DMS153 (cell line): ENCODE measurements at places on chromosomes 6 and 20.
A peak's percentile ranks its signal among the peaks of the same experiment; 100 is the strongest.

- DNase-seq = peak; percentile 51
These were observed 802 bp upstream of the NRN1 start for GRCh38 chr6:6007366-6008088.

DNA sequence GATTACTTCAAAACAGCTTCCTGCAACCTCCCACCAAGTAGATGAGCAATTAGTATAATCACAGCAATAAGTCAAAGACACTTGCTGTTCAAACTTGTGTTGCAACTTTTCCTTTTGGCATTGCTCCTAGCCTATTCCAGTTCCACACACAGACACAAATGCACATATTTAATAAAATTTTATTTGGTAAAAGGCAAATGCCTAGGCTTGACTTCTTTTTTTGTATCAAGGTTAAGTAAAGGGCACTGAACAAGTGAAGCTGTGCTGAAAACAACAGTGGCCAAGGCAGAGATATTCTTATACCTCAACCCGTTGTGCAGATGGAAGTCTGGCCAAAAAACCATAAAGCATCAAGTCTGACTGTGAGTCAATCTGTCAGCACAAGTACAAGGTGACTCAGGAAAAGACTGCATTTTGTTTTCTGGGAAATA lies 708.4 kb upstream of the CITED2 start:
- no peak for DNase-seq

DNA sequence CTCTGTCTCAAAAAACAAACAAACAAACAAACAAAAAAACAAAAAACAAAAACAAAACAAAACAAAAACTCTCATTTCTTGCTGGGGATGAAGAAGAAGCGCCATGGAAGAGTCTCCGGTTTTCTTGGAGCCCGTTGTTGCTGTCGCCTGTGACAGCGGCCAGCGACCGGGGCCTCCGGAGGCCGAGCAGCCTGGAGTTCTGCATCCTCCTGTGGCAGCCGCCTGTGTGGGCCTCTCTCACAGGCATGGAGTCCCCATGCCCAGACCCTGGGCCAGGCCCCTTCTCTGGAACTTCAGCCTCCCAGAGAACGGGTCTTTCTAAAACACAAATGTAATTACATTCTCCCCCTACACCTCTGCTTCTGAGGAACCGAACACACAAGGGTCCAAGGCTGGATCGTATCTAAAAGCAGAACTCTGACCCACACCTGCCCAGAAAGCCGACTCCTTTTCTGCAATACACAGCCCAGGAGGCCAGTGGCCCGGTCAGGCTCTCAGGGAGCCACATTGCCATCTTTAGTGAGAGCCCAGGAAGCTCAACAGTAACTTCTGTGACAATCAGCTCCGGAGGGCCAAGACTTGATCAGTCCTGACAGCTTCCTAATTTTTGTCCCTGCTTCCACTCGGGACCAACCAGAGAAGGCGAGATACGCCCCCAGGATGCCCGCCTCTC lies 18.5 kb downstream of the DACT2 start:
- no peak for DNase-seq

- DNase-seq = no peak
These were observed 267.6 kb upstream of the SUPT3H start for GRCh38 chr6:45645302-45645701.

- DNase-seq = no peak
These were observed 93.7 kb upstream of the ATXN1 start for GRCh38 chr6:16854986-16855385.

- DNase-seq = peak; percentile 69
These were observed 98.7 kb downstream of the TSHZ2 start for GRCh38 chr20:53070706-53071392.

DNA sequence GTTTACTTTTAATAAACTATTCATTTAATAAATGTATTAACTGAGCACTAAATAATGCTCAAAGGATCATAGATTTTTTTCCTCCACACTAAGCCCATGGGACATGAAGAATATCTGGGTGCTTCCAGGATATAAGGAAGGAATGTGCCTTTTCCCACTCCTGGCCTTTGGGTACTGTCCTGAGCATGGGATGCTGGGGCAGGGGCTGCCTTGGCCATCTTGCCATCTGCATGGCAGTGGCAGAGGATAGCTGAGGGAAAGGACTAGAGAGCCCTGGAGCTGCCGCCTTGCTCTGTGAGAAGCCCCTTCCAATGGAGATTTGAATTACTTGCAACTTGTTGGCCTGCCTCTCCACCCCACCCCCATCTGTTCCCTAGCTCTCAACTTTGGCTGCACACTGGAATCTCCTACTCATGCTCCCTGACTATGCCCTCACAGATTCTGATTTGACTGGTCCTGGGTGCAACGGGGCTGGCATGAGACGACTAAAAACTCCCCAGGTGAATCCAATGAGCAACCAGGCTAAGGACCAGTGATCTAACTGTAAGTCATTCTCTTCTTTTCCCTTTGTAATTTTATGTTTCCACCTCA lies 15.6 kb downstream of the DDRGK1 start:
- no peak for DNase-seq

GRCh38 chr20:18705490-18705889 lies 108.1 kb upstream of the SCP2D1 start:
- no peak for DNase-seq

GRCh38 chr6:127608554-127609270 lies 31.7 kb downstream of the C6orf58 start:
- no peak for DNase-seq
